NCI-H2081 treated with DMSO at 0.1 percent for 48 hours (cell line): ENCODE measurements at places on chromosomes 2 and 18.
A peak's percentile ranks its signal among the peaks of the same experiment; 100 is the strongest.

DNA sequence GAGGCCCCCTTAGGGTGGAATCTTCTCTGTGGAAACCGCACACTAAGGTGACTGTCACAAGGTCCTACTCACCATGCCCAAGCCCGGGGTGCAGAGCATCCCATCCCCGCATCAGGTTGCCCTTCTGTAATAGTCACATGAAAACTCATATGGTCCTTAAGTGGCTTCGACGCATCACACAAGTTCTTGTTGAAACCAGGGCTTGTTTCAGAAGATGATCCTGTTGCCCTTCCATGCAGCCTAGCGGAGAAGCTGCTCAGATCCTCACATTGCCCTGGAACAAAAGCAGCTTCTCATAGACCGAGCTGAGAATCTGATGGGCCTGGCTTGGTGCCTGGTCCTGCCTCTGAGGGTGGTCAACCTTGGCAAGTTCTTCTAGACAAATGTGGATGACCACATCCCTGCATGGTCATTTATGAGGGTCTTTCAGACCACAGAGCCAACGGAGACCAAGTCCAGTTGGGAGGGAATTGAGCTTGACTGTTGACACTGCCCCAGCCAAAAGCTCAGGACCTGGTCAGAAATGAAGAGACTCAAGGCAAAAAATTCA lies 54.1 kb downstream of the PDCL3 start:
- no peak for DNase-seq

- DNase-seq: peak; percentile 84
Observed at GRCh38 chr2:18991177-18992168, 366.9 kb downstream of the OSR1 start.

DNA sequence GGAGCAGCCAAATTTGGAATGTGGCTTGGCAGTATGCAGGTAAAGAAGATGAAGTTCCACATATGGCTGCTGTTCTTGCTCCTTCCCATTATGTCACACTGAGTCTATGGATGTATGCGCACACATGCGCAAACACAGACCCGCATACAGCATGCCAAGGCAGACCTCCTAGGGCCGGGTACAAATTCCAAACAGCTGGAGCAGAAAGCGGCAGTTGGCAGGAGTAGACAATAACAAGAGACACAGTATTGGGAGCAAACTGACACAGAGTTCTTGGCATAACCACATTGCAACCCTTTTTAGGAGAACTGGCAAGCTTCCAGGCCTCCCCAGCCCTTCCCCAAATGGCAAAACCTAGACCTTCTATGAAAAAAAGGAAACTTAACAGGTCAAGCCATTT lies 268.9 kb downstream of the SP3 start:
- DNase-seq: no peak

- no peak for DNase-seq
Observed at GRCh38 chr2:239712755-239713154, 311.9 kb upstream of the HDAC4 start.

GRCh38 chr2:163774862-163775261 lies 39.1 kb upstream of the FIGN start:
- no peak for DNase-seq

DNA sequence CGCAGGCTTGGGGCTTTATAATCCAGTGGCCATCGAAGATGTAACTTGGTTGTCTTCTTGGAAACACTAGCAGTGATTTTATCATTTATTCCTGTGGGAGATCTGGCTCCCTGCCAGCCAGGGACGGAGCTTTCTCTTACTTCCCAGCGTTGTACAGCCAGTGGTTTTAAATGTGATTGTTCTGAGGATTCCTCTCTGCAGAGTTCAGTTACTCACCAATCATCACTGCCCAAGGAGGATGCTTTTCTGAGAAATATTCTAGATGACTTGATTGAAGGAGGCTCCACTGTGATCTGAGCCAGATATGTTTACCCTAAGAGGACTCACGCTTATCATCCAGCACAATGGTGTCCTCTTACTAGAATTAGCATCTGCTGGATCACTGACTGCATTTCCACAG lies 744.3 kb downstream of the RNF144A start:
- no peak for DNase-seq

- DNase-seq: no peak
Observed at GRCh38 chr2:51301381-51301780, 269.4 kb upstream of the NRXN1 start.

GRCh38 chr2:174338147-174338605 lies 3.4 kb downstream of the SP9 start:
- DNase-seq: no peak

- no peak for DNase-seq
Observed at GRCh38 chr2:74763962-74764428, 69.9 kb upstream of the HK2 start.

GRCh38 chr2:114406347-114406746 lies 36.1 kb upstream of the DPP10 start:
- no peak for DNase-seq

GRCh38 chr2:124693156-124693555 lies 668.1 kb downstream of the CNTNAP5 start:
- no peak for DNase-seq

- DNase-seq: no peak
Observed at GRCh38 chr2:172297950-172298349, 129.4 kb upstream of the ITGA6 start.
